SK-MEL-5 (cell line): ENCODE measurements at places on chromosomes 6 and 20.

GRCh38 chr20:56091628-56092234, 86.4 kb upstream of the CBLN4 start:
- peak; percentile 4 for DNase-seq

DNA sequence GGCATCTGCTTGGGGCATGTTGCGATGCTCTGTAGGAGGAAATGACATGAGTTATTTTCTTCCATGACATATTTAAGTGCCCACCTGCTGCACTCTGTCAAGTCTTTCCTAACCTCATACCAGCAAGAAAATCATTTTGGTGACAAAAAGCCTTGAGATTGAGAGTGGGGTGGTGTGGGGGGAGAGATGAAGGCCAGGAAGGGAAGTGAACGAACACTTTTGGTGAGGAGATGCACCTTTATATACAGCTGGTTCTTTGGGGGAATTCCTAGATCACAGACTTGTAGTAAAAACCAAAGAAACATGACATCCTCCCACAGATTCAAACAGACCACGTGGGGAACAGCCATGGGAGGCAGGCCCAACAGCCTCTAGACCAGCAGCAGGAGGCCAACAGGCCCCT, 26.1 kb downstream of the NCOA5 start:
- DNase-seq: no peak

- no peak for DNase-seq
Measured at GRCh38 chr20:1367479-1367878, 25.4 kb downstream of the FKBP1A start.

- DNase-seq: no peak
Measured at GRCh38 chr20:36614781-36615557, 9.4 kb downstream of the RAB5IF start.

GRCh38 chr6:132962936-132963868, 148.8 kb downstream of the RPS12 start:
- DNase-seq: peak; percentile 80

- DNase-seq: no peak
Measured at GRCh38 chr6:26158076-26158580, 70.9 kb downstream of the HFE start.

DNA sequence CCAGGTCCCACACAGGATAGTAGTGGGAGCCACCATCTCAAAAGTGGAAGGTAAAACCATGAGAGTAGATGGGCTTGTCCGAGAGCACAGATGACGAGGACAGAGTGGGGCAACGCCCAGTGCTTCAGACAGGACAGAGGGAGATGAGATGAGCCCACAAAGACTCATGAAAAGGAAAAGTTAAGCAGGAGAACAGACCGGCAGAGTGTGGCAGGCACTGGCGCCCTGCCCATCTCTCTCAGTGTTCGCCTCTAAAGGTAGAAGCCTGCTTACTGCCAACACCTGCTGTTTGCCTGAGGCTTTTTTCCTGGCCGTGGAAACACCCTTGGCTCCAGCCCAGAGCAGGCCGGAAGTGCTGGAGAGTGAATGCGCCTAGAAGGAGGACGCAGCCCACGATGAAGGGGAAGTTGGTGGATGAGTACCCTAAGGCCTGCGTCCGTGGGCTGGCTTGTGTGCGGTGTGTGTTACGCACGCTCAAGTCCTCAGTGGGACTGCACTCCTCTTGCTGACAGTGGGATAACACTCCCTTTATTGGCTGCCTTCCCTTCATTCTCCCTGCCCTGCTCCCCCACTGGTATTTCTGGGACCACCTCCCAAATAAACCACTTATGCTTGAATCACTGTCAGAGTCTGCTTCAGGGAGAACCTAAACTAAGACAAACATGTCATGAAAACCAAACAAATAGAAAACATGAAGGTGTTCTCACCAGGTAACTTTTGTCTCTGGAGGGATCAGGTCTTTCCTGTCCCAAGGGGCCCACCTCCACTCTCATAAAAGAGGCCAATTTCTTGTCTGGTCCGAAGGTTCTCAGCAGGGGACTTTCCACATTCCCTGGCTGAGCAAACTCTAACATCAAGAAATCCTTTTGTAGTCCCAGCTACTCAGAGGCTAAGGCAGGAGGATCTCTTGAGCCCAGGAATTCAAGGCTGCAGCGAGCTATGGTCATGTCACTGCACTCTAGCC, 9.1 kb upstream of the FOXP4 start:
- no peak for DNase-seq

DNA sequence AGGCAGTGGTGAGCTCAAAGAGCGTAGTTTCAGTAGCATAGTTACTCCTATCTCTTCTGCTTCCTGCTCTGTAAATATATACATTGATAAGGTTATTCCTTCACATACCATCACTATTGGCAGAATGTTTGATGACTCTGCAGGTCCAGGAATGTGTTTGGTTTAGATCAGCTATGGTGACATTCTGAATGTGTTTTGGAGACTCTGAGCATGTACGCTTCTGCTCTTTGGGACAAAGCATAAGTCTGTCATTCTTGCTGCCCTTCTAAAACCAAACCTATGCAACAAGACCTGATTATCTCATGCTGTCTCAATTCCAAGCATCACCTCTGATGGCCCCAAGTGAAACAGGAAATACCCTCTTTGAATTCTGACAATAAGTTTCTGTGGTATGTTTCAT, 1074.3 kb downstream of the KIF16B start:
- no peak for DNase-seq

GRCh38 chr6:1496836-1497760, 107.7 kb downstream of the FOXF2 start:
- peak; percentile 79 for DNase-seq

DNA sequence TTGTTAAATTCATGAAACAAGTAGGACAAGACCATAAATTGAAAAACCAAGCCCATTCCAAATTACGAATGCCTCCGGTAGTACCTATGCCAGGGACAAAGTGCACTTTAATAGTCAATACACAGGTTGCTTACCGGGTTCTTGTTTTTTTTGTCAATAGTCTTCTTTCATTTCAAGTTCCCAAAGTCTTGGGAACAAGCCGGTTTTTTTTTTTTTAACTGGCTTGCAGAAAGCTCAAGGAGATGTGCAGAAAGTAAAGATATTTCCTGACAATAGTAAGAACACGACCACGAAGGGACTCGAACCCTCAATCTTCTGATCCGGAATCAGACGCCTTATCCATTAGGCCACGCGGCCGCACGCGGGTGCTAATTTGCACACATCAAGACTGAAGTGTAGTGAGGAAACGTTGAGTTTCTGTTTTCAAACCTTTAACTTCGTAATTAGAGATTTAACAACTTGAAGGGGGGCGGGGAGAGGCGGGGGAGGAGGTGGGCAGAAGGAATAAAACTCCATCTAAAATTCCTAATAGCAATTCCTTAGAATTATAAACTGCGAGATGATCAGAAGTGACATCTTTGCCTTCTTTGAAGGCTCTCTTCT, 181.0 kb downstream of the TRIM27 start:
- DNase-seq: peak; percentile 93

DNA sequence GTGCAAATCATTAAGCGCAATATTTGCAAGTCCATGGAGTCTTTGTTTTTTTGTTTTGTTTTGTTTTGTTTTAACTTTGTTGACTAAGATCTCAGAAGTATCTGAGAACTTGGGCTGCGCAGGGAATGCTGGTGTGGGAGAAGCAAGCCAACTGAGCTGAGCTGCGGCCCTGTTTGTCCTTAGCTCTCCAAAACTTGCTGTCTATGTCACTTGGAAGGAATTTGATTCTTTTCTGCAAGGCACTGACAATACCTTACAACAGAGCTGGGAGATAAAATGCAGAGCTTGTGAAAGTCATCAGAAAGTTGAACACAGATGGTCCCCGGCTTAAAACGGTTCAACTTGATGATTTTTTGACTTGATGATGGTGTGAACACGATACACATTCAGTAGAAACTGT, 5.4 kb downstream of the SLC22A23 start:
- no peak for DNase-seq

- DNase-seq: no peak
Measured at GRCh38 chr20:54361475-54361874, 113.9 kb upstream of the DOK5 start.

DNA sequence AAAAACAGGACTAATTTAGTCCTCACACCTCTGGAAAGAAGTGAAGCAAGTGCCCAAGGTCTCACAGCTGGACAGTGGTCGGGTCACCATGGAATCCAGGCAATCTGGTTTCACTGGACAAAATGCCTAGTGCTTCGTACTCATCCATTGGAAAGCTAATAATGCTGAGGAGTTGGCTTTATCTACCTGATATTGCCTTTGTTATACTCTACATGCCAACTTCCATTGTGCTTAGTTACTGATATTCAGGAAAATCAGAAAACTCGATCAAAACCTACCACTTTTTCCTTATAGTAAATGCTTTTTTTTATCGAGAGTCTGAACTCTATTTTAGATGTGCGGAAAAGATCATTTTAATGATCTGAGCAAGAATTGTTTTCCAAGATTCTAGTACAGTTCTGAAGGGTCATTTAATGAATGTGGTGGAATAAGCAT, 966 bp downstream of the CFAP206 start:
- no peak for DNase-seq

DNA sequence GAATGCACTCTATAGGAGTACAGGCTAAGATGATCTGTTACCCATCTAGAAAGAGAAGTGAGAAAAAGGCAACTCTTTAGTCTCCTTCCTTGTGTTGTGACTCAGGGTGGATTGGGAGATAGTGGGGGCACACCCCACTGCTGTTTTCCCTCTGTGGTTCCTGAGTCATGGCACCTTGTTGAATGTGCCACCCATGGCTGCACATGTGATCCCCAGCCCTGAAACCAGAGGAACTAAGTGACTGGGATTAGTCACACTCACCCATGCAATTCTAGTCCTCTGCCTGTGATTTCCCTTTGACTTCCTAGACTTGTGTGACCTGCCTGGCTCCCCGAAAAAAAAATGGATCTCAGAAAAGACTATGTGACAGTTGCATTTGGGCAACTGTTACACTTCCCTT, 48.6 kb upstream of the HTR1B start:
- no peak for DNase-seq

- DNase-seq: no peak
Measured at GRCh38 chr6:100627911-100628758, 163.4 kb upstream of the SIM1 start.

GRCh38 chr6:2751871-2752270, 1.1 kb upstream of the MYLK4 start:
- no peak for DNase-seq

DNA sequence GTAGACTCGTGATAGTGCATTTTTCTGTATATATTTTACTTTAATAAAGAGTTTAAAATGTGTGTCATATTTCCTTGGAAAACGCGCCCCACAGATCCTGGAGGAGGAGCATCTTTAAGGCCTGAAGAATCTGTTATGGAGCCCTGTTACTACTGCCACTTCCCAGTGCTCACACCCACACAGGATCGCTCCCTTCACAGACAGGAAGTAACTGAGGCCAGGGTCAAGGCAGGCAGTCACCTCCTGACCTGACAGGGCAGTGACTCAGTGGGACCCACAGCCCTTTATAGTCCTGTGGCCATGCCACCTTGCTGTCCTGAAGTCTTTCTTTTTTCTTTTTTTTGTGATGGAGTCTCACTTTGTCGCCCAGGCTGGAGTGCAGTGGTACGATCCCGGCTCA, 9.0 kb downstream of the RRBP1 start:
- DNase-seq: no peak

DNA sequence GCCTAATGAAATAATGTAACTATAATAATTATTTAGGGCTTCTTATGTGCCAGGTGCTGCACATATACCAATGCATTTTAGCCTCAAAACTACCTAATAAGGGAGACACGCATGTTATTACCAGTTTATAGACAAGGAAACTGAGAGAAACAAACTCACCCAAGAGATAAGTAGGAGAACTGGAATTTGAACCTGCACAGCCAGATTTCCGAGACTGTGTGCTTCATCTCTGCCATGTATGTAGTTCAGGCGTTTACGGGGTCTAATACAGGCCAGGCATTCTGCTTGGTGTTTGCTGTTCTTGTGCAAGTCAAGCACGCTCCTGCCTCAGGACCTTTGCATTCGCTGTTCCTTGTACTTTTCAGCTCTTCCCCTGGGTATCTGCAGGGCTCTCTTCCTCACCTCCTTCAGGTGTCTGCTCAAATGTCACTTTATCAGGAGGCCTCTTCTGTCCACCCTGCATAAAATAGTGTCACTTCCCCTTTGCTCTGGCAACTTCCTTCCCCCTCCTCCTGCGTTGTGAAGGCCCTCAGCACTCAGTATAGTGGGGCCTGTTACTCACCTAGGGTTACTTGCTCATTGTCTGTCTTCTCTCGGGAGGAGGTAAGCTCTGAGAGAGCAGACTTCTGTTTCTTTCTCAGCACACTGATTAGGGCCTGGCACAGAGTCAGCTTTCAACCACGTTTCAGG, 6.1 kb upstream of the NSFL1C start:
- DNase-seq: no peak

DNA sequence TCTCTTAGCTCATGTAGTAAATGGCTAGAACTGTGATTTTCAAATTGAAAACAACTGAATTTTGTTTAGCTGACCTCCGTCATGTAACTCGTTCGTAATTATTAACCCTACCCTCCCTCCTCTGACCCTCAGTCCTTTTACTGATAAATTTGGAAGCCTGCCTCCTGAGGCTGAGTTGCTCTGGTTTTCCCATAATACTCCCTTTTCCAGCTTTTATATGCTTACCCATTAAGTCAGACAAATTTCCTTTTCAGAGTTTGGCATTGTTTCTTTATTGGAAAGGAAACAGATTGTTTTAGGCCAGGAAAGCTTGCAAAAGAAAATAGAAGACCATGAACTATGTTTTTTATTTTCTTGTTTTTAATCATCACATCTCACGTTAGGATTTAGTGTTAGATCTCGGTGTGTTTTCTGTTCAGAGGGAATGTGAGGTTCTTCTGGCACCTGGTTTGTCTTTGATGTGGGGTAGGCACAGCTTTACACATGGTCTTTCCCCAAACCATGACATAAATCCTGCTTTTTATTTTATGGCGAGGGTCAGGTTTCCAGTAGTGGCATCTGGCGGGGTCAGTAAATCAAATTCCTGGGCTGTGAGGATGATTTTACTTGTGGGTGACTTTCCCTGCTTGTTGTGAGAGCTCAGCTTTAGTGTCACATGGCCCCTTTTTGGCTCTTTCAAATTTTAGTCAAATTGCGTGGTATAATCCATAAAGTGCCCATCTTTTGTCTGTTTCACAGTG, 24.5 kb downstream of the PLCB4 start:
- no peak for DNase-seq

DNA sequence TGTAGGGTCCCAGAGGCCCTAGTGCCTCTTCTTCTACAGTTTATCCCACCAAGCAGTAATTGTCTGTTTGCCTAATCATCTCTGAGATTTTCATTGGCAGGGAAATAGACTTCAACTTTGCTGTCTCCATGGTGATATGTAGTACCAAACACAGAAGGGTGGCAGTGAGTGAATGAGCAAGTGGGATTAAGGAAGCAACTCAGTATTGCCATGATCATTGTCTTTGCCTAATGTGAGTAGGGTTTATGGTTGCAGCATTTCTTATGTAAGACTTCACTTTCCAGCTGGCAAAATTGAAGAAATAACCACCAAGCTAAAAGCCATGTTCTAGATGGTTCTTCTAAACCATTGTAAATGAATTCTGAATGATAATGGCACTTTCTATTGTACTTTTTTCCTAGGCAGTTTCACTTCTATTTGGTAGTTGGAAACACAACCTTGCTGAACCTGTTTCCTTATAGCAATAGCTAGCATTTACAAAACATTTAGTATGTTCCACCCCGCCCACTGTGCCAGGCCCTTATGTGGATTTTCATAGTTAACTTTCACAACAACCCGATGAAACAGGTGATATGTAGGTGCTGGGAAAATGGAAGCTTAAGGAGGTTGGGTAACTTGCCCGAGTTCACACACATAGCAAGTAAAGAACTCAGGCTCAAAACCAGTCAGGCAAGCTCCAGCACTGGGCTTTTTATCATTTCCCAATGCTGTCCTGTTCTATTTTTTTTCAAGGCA, 32.0 kb downstream of the ZC2HC1B start:
- no peak for DNase-seq

GRCh38 chr6:108952776-108953486, 104.7 kb downstream of the ARMC2 start:
- no peak for DNase-seq

GRCh38 chr6:37182736-37183590, 13.0 kb downstream of the PIM1 start:
- DNase-seq: no peak
